Upper lobe of right lung (tissue), 1 donor: ENCODE measurements at places on chromosomes 1 and 21. TPM values are rescaled to one million over a fixed set of nuclear protein-coding genes. Genes with fewer than 3 reads are reported as not detected.

DNA sequence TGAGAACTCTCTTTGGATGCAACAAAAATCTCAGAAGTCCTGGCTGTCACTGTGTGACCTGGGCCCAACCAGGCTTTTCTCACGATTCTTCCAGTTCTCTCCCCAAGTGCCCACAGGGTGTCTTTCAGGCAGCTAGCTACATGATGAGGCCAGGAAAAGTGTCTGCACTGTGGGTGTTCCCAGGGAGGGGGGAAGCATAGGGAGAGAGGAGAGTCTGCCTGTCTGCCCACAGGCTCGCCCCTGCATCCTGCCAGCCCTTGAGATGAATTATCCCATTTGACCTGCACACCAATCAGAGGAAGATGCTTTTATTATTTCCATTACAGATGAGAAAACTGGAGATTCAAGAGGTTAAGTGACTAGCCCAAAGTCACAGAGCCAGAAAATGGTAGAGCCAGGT lies 27.8 kb downstream of the FOXO6 start:
- H3K27me3 ChIP-seq = no peaks in the 10 kb centered on the region
- H3K4me1 ChIP-seq = peaks cover 6% of the 10 kb centered on the region
- H3K36me3 ChIP-seq = no peaks in the 10 kb centered on the region
- H3K27ac ChIP-seq = no peak overlapping the region

GRCh38 chr1:61047061-61047460 lies 35.3 kb upstream of the NFIA start:
- H3K27me3 ChIP-seq = no peaks in the 10 kb centered on the region
- DNase-seq = no peak
- no peak overlapping the region for H3K27ac ChIP-seq
- H3K36me3 ChIP-seq = no peaks in the 10 kb centered on the region
- no peak overlapping the region for H3K4me3 ChIP-seq
- peaks cover 4% of the 10 kb centered on the region for H3K4me1 ChIP-seq

DNA sequence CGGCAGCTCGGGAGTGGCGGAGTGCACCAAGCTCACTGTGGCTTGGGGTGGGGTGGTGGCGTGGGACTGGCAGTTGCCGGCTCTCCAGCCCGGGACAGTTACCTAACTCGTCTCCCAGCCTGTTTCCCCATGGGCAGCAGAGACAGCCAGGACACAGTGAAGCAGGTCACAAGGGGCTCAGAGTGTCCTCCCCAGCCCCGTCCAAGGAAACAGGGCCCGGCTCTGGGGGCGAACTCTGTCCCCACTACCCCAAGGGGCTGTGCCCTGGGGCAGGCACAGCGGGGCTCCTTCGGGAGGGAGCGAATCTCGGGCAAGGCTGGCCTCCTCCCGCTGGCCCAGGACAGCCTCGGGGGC lies 759 bp downstream of the GPR157 start:
- no peaks in the 10 kb centered on the region for H3K27me3 ChIP-seq
- peak overlapping the region; percentile 85 for H3K27ac ChIP-seq
- H3K4me3 ChIP-seq = peak overlapping the region; percentile 65
- peaks cover 20% of the 10 kb centered on the region for H3K4me1 ChIP-seq
- H3K36me3 ChIP-seq = no peaks in the 10 kb centered on the region

DNA sequence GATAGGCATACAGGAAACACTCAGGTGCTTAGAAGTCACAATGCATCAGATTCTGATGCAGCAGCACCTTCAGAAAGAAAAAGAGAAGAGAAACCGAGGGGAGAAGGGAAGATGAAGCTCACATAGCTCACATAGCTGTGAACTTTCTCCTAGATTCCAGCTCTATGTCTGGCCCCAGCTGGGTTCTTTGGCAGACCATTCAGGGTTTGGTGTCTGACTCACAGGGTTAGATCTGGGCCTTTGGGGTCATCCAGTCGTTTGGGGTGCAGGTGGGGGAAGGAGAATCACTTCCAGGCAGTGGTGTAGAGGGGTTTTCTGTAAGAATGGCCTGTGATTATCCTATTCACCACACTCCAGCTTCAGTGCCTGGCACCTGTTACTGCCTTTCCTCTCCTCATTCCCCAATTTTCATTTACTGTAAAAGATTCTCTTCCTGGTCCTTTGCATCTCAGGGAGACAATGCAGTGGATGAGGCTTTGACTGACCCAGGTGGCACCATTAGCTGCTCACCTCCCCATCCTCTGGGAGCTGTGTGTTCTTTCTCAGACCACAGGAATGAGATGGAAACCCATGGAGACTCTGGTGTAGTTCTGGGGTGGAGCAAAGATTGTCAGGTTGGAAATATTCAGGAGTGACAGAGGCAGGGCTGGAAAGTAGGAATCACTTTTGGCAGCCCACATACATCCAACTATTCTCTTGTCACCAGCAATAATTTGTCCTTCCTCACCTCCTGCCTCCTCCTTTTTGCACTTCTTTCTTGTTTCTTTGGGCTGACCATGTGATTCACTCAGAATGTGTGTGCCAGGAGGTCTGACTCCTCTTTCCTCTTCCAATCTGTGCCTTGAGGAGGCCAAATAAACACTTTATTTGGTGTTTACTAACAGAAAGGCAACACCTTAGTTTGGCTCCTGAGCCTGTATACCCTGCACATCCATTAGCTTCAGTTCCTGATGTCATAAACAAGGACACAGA lies 103.3 kb downstream of the PAPPA2 start:
- peak overlapping the region; percentile 30 for H3K27ac ChIP-seq
- no peaks in the 10 kb centered on the region for H3K27me3 ChIP-seq
- H3K4me3 ChIP-seq = no peak overlapping the region
- H3K36me3 ChIP-seq = no peaks in the 10 kb centered on the region
- DNase-seq = no peak

The PUM1 gene
- 117 TPM for total RNA-seq

The DNTTIP2 gene
- total RNA-seq = 49.0 TPM

DNA sequence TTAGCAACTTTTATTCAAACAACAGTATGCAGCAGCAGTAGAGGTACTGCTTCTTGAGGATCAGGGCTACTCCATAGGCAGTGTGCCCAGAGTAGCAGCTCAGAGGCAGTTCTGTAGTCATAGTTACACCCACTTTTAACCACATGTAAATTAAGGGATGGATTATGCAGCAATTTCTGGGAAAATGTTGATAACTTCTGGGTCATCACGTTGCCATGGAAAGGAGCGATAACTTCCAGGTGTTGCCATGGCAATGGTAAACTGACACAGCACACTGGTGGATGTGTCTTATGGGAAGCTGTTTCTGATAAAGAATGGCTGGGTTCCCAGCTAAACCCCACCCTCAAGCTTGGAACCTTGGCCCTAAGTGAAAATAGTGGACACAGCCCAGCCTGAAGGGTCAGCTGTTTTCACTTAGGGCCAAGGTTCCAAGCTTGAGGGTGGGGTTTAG lies 29.0 kb upstream of the PLA2G2A start:
- no peak for DNase-seq
- H3K27me3 ChIP-seq = no peaks in the 10 kb centered on the region
- H3K4me3 ChIP-seq = no peak overlapping the region
- H3K36me3 ChIP-seq = no peaks in the 10 kb centered on the region
- no peak overlapping the region for H3K27ac ChIP-seq

The ANKRD35 gene
- total RNA-seq = 1.6 TPM

- no peak overlapping the region for H3K4me3 ChIP-seq
- H3K27me3 ChIP-seq = no peaks in the 10 kb centered on the region
Observed at GRCh38 chr1:153490272-153491051, 30.0 kb upstream of the S100A7 start.

The SOX13 gene
- total RNA-seq = 76.3 TPM

GRCh38 chr1:37069406-37069805 lies 35.1 kb upstream of the GRIK3 start:
- H3K4me3 ChIP-seq = no peak overlapping the region
- no peak overlapping the region for H3K27ac ChIP-seq
- peaks cover 4% of the 10 kb centered on the region for H3K4me1 ChIP-seq
- no peak for DNase-seq
- H3K36me3 ChIP-seq = no peaks in the 10 kb centered on the region

DNA sequence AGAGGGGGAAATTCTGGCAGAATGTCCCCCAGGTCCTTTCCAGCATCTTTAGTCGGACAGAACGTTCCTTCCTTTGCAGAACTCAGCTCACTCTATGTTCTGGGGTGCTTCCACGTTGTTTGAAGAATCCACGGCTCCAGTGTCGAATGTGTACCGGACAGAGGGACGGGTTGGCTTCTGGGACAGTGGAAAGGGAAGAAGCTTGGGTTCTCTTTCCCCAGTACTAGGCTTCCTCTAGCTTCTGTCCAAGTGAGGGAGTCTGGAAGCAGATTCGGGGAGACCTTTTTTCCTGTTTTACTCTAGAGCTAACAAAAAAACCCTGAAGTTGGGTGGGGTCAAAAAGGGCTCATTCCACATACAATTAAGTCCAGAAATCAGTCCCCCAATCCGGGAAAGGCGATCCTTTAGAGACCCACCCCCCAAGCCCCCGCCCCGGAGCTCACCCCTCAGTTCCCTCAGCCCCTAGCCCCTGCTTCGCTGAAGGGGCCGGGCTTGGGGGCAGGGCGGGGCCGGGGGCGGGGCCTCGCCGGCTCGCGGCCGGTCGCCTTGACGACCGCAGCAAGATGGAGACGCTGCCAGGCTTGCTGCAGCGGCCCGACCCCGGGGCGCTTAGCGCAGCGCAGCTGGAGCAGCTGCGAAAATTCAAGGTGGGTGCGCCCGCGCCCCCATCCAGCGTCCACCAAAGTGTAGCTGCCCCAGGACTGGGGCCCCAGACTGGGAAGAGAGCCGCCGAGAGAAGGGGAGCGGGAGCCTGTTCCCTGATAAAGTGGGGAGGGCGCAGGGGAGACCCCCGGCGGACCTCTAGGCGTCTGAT lies at the start of gene RIIAD1:
Gene RIIAD1 (plus strand): TSS at position 549 of the 814 bp plus-strand sequence. CDS start 15 bp downstream, at position 564.
- H3K4me3 ChIP-seq = peak within 1 kb of the TSS; percentile 54
- peaks cover 30% of the 10 kb centered on the region for H3K4me1 ChIP-seq

The MATN1 gene
- not detected for total RNA-seq

DNA sequence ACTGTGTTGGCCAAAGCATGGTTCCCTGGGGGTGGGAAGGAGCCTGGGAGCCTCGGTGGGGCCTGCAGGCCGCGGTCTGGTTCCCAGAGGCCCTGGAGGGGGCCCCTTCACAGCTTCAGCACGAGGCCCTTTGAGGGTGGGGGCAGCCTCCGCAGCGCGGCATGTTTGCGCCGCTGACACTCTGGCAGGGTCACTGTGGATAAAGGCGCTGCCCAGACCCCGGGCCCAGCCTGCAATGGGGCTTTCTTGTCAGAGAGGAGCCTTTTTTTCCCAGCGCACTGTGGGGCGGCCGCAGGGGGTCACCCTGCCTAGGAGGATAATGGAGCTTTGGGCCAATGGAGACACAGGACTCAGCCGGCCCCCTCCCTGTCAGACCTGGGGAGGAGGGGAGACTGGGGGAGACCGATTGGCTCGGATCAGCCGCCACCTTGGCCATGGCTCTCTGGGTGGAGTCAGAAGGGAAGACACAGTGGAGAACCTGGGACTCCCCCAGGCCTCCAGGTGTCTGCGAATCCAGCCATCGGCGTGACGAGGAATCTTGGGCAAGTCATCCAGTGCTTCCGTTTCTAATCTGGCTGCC lies 26.0 kb downstream of the EPHB2 start:
- H3K36me3 ChIP-seq = no peaks in the 10 kb centered on the region
- H3K4me1 ChIP-seq = no peaks in the 10 kb centered on the region
- no peak for DNase-seq
- H3K27ac ChIP-seq = no peak overlapping the region

- H3K27me3 ChIP-seq = no peaks in the 10 kb centered on the region
- no peaks in the 10 kb centered on the region for H3K4me1 ChIP-seq
- no peak for DNase-seq
- H3K27ac ChIP-seq = no peak overlapping the region
- no peak overlapping the region for H3K4me3 ChIP-seq
Observed at GRCh38 chr1:29469457-29469856, 233.1 kb downstream of the PTPRU start.

DNA sequence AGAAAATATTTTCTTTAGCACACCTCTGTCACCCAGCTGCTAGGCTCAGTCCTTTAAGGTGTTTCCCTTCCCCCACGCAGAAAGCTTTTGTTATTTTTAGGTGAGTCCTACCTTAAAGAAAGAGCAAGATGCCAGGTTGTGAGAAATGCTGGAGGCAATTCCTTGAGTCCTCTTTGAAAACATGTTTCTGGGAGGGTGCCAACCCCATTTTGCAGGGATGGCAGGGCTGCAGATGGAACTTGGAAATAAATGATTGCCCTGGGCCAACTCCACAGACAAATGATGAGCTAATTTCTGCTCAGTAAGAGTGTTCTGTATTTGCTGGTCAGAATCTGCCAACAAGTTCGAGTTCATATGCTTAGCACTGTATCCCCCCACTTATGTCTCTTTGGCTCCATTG lies 119.2 kb upstream of the RAB3GAP2 start:
- H3K27ac ChIP-seq = no peak overlapping the region
- no peaks in the 10 kb centered on the region for H3K27me3 ChIP-seq
- H3K4me1 ChIP-seq = no peaks in the 10 kb centered on the region
- no peak for DNase-seq
- no peak overlapping the region for H3K4me3 ChIP-seq

The CD160 gene
- total RNA-seq = 0.93 TPM

GRCh38 chr1:31796707-31797106 lies 19.1 kb downstream of the SPOCD1 start:
- H3K36me3 ChIP-seq = no peaks in the 10 kb centered on the region
- no peaks in the 10 kb centered on the region for H3K4me1 ChIP-seq
- no peak for DNase-seq
- H3K4me3 ChIP-seq = no peak overlapping the region
- H3K27me3 ChIP-seq = peaks cover 10% of the 10 kb centered on the region

GRCh38 chr1:213649373-213649772 lies 338.4 kb upstream of the PROX1 start:
- no peak overlapping the region for H3K27ac ChIP-seq
- H3K36me3 ChIP-seq = no peaks in the 10 kb centered on the region
- H3K4me3 ChIP-seq = no peak overlapping the region
- H3K27me3 ChIP-seq = no peaks in the 10 kb centered on the region
- no peak for DNase-seq
- H3K4me1 ChIP-seq = no peaks in the 10 kb centered on the region

DNA sequence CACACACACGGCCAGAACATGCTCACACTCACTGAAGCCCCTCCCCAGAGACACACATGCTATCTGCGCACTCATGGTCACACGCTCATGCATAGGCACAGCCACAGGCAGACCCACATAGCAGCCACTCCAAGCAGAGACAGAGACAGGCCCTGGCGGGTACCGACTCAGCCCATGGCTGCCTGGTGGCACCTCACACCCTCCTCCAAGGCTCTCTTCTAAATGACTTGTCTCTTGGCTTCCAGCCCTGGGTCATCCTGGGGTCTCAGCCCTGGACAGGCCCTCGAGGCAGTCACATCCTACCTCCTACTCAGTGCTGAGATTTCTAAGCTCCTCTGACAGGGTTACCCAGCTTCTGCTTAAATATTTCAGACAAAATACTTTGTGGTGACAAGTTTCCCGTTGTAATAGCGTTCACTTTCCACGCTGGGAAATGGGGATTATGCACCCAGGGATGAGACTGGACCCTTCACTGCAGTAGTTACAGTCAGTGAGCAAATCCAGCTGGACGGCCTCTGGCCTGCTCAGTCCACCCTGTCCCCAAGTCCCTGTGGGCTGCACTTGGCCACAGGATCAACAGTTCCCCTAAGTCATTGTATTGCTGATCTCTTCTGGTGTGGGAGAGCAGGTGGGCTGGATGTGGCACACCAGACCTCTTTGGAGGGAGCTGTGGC lies 2.9 kb upstream of the NFASC start:
- no peaks in the 10 kb centered on the region for H3K4me1 ChIP-seq
- H3K4me3 ChIP-seq = no peak overlapping the region
- no peaks in the 10 kb centered on the region for H3K27me3 ChIP-seq
- no peaks in the 10 kb centered on the region for H3K36me3 ChIP-seq
- no peak for DNase-seq

The PIK3C2B gene
- total RNA-seq = 47.3 TPM
